DMS 273 treated with DMSO at 0.1 percent for 48 hours (cell line): ENCODE measurements at places on chromosomes 2 and 18.

DNA sequence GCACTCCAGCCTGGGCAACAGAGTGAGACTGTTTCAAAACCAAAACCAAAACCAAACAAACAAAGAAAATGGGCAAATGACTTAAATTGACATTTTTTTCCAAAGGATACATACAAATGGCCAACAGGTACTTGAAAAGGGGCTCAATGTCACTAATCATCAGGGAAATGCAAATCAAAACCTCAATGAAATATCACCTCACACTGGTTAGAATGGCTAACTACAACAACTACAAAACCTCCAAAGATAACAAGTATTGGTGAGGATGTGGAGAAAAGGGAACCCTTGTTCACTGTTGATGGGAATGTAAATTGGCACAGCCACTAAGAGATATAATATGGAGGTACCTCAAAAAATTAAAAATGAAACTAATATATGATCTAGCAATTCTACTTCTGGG lies 213.2 kb upstream of the HS6ST1 start:
- no peak for DNase-seq

DNA sequence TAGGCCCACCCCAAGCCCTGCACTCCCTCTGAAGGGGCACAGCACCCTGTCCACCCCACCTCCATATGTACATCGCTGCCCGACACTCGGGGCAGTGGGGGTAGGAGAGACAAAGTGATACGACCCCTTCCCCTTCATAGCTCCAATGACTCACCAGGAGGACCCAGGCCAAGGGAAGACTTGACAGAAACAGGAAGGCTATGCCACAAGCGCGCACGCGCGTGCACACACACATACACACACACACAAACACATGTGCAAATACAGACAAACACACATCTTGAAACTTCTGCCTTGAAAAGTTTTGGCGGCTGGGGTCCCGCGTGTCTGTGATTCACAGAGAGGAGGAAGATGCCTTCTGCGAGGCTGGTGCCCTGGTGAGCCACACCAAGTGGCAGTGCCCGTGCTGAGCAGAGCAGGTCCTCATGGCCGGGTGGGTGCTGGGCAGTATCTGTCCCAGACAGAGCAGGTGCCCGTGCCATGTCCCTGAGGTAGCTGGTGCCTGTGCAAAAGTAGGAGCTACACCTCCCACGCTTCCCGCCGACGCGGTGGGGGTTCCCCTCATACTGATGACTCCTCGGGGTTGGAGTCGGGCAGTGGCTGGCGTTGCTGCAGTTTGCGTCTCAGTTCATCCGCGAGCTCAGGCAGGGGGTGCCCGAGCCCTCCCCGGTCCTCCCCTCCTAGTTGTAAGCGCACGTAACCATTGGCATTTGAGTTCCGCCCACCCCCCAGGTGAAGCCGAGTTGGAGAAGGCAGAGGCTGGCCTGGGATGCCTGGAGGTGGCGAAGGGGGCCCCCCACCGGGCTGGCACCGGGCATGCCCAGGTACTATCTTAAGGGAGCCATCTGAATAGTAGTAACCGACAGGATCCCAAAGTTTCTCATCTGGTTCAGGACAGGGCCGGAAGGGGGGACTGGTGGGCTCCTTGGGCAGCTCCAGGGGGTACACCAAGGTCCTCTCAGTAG lies 2.5 kb upstream of the ANKRD39 start:
- no peak for DNase-seq

DNA sequence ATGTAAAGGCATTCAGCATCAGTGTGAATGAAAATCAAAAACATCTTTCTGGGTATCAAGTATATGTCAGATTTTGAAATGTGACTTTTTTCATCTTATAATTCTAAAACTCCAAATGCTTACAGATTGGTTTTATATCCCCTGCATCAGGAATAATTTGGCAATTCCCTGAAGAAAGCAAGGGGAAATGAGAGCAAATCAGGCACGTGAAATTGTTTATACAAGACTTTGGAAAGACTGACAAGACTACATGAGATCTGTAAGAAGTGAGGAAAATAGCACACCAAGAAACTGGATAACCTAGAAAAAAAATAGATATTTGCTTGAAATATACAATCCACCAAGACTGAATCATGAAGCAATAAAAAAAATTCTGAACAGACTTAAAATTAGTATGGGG lies 13.8 kb downstream of the COL6A3 start:
- no peak for DNase-seq

- DNase-seq = no peak
Observed at GRCh38 chr2:43469713-43470112, 126.1 kb downstream of the THADA start.
